ENCODE measurements at places on chromosomes 5 and 9.

GRCh38 chr5:149210968-149211490, 60.6 kb upstream of the AFAP1L1 start:
- DNase-seq, result no peak

DNA sequence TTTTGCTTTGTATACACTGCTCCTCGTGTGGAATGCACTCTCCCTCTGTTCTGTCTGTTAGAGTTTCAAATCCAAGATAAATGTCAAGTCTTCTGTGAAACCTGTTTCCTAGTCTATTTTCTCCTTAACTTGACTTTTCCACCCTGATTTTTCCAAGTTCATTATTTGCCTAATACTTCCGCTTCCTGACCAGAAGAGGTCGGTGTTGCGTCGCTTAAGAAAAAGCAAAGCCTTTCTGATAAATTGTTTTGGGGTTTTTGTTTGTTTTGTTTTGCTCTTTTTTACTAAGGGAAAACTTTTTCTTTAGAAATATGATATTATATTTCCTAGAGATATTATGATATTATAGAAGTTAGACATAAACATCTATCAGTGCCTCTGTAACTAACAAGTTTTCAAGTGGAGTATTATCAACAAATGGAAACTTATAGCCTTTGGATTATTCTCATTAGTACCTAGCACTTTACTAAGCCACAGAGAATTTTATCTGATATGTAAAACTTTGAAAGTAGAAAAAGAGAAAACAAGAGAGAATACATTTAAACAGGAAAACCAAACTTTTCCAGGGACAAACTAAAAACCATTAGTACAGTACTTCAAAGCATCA, 55.8 kb downstream of the PHAX start:
- DNase-seq, result peak; percentile 58

DNA sequence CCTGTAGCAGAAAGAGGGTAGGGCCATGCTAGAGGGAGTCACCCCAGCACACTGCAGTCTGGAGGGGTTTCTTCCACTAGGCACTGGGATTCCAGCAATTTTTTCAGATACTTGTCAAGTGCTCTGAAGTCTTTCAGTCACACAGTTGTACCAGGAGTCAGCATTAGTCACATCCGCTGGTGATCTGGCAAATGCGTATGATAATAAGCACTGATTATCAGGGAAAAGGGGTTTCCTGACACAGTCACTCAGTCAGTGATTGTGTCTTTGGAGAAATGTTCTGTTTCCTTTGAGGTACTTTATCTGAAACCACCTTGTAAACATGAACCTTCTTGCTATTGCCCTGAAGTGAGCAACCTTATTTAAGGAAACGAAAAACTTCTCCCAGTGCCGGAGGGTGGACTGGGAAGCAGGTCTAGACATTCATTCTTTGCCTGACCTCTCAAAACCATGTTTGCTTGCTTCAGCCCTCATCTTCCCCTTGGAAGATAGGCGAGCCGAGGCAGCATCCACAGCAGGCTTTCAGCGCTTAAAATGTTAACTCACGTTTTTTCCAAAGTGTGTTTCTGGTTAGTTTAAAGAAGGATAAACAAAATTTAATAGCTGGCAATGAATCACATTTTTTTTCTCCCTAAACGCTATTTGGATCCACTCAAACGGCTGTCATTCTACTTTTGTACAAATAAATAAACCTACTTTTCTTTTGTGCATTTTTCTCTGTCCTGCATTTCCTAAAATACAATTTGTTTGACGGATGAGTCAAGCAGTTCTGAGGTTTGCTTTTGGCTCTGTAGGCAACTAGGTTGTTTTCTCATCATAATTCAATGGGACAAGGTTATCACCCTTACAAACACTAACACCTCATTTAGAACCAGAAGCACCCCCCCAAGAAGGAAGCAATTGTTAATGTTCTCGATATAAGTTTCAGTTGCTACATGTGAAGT, 77.7 kb downstream of the FOXD1 start:
- DNase-seq, result peak; percentile 64

DNA sequence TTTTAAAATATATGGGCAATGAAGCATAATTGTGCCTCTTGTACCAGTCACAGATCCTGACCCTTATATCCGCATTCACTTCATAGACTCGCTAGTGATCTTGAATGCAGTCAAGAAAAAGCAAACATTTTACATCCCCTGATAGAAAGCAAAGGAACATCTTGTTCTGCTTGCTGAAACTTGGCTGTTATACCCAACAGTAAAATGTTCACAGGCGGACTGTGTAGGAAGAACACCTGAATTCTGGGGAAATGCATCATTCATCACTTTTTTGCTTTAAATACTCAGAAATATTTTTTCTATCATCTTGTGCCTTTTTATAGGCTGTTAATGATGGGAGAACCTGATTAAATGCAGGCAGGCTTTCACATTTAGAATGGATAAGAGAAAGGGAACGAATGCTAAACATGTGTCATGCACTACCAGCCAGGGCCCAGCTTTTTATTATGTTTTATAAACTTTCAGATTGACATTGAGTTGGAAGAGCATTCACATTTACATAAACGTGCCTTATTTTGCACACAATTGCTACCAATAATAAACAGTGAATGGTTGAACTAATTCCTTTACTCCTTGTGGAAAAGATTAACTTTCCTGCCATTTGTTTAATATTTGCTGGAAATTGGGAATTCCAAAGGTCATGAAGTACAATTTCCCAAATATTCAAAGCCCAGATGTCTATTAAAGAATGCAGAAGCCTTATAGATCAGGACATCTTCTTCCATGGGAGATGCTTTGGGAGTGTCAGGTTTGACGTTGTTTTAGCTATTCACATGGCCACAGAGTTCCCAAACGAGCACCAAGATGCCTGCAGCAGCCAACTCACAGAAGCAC, 756.2 kb downstream of the TLE1 start:
- no peak for DNase-seq

DNA sequence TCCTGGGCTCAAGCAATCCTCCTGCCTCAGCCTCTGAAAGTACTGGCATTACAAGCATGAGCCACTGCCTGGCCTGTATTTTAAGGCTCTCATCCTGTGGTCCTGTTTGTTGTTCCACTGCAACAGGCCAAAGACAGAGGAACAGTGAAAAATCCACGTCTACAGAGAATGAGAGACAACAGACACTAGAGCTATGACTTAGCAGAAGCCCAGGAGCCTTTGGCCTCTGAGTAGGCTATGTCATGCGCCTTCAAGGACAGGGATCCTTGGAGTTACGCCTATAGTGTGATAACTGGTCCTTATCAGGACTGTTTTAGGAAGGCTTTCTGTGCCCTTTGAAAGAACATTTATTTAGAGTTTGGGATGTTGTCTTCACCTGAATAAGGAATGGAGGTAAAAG, 10.5 kb downstream of the POC5 start:
- no peak for DNase-seq

GRCh38 chr9:72542917-72543316, 21.5 kb downstream of the TMC1 start:
- no peak for DNase-seq

DNA sequence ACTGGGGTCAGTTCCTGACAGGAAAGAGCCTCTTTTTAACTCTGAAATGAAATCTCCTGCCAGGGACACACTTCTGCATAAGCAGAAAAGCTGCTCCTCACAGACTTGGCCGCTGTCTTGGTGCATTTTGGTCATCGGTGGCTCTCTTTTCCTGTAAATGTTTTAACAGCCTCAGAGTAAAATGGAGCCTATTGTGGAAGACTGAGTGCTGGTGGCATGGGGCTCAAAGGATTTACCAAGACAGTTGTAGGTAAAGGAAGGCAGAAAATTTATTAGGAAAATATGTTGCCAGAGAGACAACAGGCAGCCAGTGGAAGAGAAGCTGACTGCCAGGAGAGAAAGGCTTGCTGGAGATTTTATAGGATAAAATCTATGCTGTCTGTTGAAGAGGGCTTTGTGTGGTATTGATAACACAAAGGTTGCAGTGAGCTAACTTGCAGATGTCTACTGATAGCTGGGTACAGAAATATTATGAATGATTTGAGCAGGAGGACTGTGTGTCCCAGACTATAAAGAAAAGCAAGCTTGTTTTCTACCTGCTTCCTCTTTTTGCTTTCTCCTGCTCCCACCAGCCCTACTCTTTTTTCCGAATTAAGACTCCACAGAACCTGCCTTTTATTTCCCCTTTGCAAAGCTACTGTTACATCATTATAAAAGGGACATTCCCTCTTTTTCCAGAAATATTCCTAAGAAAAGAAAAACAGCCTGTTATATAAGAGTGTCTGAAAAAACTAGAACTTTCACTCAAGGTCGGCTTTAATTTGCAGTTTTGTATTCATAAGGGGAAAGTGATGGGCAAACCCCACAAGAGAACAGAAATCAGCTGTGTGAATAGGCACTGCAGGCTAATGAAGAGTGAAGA, 27.9 kb upstream of the IFNA14 start:
- DNase-seq, result no peak

GRCh38 chr5:138460032-138460693, 5.1 kb upstream of the EGR1 start:
- no peak for DNase-seq

DNA sequence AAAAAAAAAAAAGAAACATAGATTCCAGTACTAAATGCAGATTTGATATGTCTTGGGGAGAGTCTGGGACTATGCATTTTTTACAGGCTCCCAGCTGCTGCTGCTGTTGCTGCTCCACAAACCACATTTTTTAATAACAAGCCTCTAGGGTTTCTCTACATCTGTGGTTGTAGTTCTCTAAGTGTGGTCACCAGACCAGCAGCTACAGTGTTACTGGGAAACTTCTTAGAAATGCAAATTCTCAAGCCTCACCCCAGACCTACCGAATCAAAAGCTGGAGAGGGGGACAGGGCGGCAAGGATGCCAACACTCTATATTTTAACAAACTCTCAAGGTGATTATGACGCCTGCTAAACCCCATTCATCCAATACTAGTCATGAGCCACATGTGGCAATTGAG, 293.4 kb upstream of the PTGER4 start:
- DNase-seq, result no peak

DNA sequence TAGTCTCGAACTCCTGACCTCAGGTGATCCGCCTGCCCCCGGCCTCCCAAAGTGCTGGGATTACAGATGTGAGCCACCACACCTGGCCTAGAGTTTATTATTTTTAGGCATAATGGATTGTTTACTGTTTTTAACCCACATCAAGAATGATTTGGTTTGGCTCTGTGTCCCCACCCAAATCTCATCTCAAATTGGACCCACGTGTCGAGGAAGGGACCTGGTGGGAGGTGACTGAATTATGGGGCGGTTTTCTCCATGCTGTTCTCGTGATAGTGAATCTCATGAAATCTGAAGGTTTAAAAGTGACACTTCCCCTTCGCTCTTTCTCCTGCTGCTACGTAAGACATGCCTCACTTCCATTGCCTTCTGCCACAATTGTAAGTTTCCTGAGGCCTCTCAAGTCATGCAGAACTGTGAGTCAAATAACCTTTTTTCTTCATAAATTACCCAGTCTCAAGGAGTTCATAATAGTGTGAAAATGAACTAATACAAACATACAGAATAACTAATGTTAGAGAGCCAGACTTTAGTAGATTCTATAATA, 88.2 kb downstream of the RICTOR start:
- no peak for DNase-seq

GRCh38 chr5:131373265-131373664, 109.4 kb downstream of the CDC42SE2 start:
- no peak for DNase-seq

- peak; percentile 23 for DNase-seq
Observed at GRCh38 chr9:124122321-124122720, 110.8 kb downstream of the LHX2 start.

DNA sequence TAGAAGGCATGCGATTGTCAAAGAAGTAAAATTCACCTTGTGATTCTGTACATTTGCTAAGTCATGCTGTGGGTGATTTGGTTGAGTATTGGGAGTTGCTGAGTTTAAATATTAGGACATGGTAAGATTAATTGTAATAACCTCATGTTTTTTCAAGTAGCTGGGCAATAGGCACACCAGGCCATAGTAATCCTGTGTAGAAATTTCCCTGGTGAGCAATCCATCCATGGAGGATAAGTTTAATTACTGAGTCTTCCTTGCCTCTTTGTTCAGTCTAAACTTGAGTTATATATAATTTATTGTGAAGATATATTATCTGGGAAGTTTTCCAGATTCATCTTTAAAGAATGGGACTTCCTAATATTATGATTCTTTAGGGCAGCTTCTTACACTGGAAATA, 221.1 kb upstream of the NUDT12 start:
- no peak for DNase-seq

- no peak for DNase-seq
Observed at GRCh38 chr9:104795082-104795481, 31.2 kb downstream of the NIPSNAP3B start.

GRCh38 chr9:131641618-131642495, 96.5 kb downstream of the PRRT1B start:
- DNase-seq, result no peak

GRCh38 chr9:93143830-93144530, 9.9 kb upstream of the NINJ1 start:
- no peak for DNase-seq

- no peak for DNase-seq
Observed at GRCh38 chr5:151054709-151055108, 26.1 kb downstream of the TNIP1 start.

- no peak for DNase-seq
Observed at GRCh38 chr9:83296123-83296522, 233.2 kb upstream of the RASEF start.

DNA sequence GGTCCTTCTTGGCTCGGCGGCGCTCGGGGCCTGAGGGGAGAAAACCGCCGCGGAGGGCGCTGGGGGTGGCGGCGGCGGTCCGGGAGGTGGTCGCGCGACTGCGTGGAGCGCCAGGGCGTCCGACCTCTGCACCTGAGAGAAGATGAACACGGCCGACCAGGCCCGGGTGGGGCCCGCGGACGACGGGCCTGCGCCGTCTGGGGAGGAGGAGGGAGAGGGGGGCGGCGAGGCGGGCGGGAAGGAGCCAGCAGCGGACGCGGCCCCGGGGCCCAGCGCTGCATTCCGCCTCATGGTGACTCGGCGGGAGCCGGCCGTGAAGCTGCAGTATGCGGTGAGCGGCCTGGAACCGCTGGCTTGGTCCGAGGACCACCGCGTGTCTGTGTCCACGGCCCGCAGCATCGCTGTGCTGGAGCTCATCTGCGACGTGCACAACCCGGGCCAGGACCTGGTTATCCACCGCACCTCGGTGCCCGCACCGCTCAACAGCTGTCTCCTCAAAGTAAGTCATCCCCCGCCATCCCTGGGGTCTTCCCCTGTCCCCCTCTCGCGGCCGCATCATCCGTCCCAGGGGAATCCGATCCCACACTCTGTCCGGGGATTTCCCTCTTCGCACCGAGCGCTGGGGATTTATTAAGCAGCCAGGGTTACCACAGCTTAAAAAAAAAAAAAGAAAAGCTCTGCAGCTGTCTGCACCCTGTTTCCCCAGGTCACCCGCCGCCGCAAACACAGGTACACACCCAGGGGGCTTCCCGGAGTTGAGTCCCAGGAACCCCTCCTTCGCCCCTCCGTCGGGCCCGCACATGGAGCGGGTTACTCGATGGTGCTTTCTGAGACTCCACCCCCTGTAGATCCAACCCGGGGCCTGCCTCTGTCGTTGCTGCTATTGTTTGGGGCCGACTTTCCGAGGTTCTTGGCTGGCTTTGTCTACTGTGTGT, at the start of gene GTF3C4:
Gene GTF3C4, plus strand, starts transcription at position 8 of the 935 bp plus-strand sequence. Its CDS starts 135 bp downstream, at position 143.
- DNase-seq, result peak; percentile 25

DNA sequence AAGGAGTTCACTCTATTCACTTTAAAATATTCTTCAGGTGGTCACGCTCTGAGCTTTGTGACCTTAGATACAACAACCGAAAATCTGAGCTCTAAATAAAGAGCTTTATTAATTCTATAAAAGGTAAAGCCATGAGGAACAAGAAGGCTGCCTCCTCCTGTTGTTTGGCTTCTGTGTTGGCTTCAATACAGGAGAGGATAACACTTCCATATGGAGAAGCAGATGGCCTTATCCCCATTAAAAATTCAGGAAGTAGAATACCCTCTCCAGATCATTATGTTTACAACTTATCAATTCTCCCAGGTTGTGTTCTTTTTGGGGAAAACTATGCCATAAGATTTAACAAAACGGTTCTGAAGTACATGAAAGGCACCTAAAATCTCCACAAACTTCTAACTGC, 128.4 kb downstream of the TTC39B start:
- no peak for DNase-seq

Data from AG08395 (cell line).